ENCODE measurements at places on chromosomes 2 and 18. TPM values are rescaled to one million over a fixed set of nuclear protein-coding genes. Genes with fewer than 3 reads are reported as not detected.

DNA sequence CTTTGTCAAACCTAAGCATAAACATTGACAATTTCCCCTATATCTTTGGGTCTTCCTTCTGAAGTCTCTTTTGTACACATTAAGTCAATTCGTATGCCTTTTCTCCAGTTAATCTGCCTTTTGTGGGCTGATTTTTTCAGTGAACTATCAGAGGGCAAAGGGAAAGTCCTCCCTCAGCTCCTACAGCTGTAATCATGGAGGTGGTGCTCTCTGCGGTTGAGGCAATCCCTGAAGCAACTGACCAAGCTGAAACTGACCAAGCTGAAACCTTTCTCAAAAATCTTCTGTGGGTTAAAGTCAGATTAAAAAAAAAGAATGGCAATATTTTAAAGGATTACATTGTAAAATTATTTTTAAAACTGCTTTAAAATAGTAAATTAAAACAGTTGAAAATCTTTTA, 105.8 kb upstream of the DNAJC10 start:
- no peak overlapping the region for H3K27ac ChIP-seq
- peaks cover 2% of the 10 kb centered on the region for H3K27me3 ChIP-seq
- DNase-seq = no peak
- no peaks in the 10 kb centered on the region for H3K36me3 ChIP-seq

- no peaks in the 10 kb centered on the region for H3K27me3 ChIP-seq
- no peak for DNase-seq
- no peak overlapping the region for H3K27ac ChIP-seq
Measured at GRCh38 chr2:30486655-30487054, 39.6 kb downstream of the LCLAT1 start.

GRCh38 chr2:11901351-11902069, 155.1 kb downstream of the LPIN1 start:
- no peak overlapping the region for H3K4me3 ChIP-seq
- no peak overlapping the region for H3K27ac ChIP-seq
- H3K4me1 ChIP-seq = no peaks in the 10 kb centered on the region
- no peak for DNase-seq
- no peaks in the 10 kb centered on the region for H3K27me3 ChIP-seq

DNA sequence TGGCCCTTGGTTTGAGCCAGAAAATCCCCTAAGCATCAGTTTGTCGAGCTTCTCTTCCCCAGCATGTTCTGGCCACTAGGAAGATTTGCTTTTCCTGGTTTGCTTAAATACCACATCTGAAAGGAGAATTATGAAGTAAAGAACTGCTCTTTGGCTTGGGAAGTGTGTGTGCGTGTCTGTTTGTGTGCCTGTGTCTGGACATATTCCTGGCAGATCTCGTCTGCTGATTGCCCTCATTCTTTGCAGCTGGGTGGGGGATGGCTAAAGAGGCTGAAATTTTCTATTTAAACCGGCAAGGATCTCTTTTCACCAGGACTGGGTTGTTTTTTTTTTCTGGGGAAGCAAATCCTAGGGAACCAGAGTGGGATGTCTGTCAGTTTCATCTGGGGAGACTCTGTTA, 57.3 kb upstream of the MBOAT2 start:
- H3K27ac ChIP-seq = no peak overlapping the region
- no peak overlapping the region for H3K4me3 ChIP-seq
- DNase-seq = no peak
- H3K36me3 ChIP-seq = no peaks in the 10 kb centered on the region
- peaks cover under 1% of the 10 kb centered on the region for H3K4me1 ChIP-seq

- H3K27me3 ChIP-seq = peaks cover 2% of the 10 kb centered on the region
- H3K36me3 ChIP-seq = no peaks in the 10 kb centered on the region
- no peak for DNase-seq
- H3K27ac ChIP-seq = no peak overlapping the region
- H3K4me3 ChIP-seq = no peak overlapping the region
Measured at GRCh38 chr18:78765637-78766281, 213.9 kb upstream of the SALL3 start.

- no peak overlapping the region for H3K27ac ChIP-seq
- DNase-seq = no peak
- H3K27me3 ChIP-seq = no peaks in the 10 kb centered on the region
- H3K36me3 ChIP-seq = peaks cover 28% of the 10 kb centered on the region
- peaks cover 22% of the 10 kb centered on the region for H3K4me1 ChIP-seq
- H3K4me3 ChIP-seq = no peak overlapping the region
Measured at GRCh38 chr2:27946530-27947060, 56.1 kb downstream of the BABAM2 start.

The PRKD3 gene
- total RNA-seq = 21.5 TPM

- H3K4me1 ChIP-seq = peaks cover 18% of the 10 kb centered on the region
- H3K27me3 ChIP-seq = peaks cover 47% of the 10 kb centered on the region
- no peak overlapping the region for H3K27ac ChIP-seq
- no peak for DNase-seq
Measured at GRCh38 chr2:120348134-120348736, 2.3 kb downstream of the INHBB start.

GRCh38 chr2:119366161-119366648, 429 bp downstream of the C2orf76 start:
- H3K4me3 ChIP-seq = peak overlapping the region; percentile 99
- no peak for DNase-seq
- no peaks in the 10 kb centered on the region for H3K27me3 ChIP-seq
- peak overlapping the region; percentile 98 for H3K27ac ChIP-seq

DNA sequence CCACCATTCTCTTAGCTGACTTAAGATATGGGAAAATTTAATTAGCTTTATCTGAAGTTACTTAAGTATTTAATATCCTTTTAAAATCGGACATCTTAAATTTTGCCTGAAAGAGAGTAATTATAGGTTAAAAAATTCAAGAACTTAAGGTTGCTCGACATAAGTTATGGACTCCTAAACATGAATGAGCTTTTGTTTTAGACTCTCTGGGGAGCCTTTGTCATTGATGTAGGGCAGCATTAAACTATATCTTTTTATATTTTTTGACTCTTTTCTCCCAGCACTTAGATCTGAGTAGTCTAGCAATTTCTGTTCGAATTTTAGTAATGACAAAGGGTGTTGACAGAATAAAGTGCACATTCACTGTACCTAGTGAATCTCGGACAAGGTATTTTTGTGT, 4.7 kb downstream of the PHLPP1 start:
- no peak overlapping the region for H3K4me3 ChIP-seq
- no peak overlapping the region for H3K27ac ChIP-seq
- peaks cover 12% of the 10 kb centered on the region for H3K27me3 ChIP-seq

The ALPI gene
- not detected for total RNA-seq

- DNase-seq = peak; percentile 11
- no peak overlapping the region for H3K4me3 ChIP-seq
- peaks cover 4% of the 10 kb centered on the region for H3K27me3 ChIP-seq
- H3K27ac ChIP-seq = no peak overlapping the region
Measured at GRCh38 chr2:112152476-112153178, 14.4 kb downstream of the FBLN7 start.

DNA sequence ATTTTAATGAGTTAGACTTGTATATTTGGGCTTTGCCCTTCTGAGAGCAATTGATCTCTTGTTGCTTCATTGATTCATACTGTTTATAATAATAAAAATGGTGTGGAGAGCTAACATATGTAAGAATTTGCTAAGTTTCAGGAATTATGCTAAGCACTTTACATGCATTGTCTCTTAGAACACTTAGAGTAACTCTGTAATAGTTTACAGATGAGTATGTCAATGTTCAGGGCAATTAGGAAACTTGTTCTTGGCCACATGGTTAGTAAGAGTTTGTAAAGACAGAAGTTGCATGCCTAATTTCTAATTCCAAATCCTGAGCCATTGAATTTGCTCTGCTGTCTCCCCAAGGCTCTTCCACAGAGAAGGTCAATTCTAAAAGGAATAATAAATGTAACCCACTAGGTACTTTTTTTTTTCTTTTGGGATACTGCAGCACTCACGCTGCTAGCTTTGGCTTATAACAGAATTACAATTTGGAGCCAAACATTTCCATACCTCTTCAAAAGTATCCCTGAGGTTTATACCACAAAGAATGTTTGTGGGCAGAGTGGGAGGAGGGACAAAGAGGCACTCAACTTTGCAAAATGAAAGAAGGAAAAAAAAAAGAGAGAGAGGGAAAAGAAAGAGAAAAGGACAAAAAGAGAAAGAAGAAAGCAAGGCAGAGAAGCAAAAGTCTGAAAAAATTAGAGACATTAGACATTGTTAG, 232.4 kb downstream of the CALCRL start:
- no peaks in the 10 kb centered on the region for H3K4me1 ChIP-seq
- no peak for DNase-seq
- H3K27me3 ChIP-seq = no peaks in the 10 kb centered on the region
- H3K27ac ChIP-seq = no peak overlapping the region
- H3K36me3 ChIP-seq = no peaks in the 10 kb centered on the region
- H3K4me3 ChIP-seq = no peak overlapping the region

All from activated CD8-positive, alpha-beta T cell treated with anti-CD3 and anti-CD28 coated beads, Interleukin-2, amount 10 ng/mL, durations not matched to agents 7 days and 5 days (primary cell).